ENCODE measurements at places on chromosomes 6 and 20.

GRCh38 chr6:4698901-4699659 is 77.1 kb upstream of the CDYL start:
- no peak for DNase-seq

- no peak for DNase-seq
These were observed 8.8 kb downstream of the MDFI start for GRCh38 chr6:41647061-41647511.

GRCh38 chr20:17825960-17826843 is 126.4 kb downstream of the BANF2 start:
- DNase-seq: no peak

GRCh38 chr6:11260249-11261038 is 28.0 kb upstream of the NEDD9 start:
- no peak for DNase-seq

- no peak for DNase-seq
These were observed 4.9 kb upstream of the ASCC3 start for GRCh38 chr6:100886076-100886475.

GRCh38 chr6:140071601-140072062 is 697.2 kb upstream of the CITED2 start:
- DNase-seq: no peak

DNA sequence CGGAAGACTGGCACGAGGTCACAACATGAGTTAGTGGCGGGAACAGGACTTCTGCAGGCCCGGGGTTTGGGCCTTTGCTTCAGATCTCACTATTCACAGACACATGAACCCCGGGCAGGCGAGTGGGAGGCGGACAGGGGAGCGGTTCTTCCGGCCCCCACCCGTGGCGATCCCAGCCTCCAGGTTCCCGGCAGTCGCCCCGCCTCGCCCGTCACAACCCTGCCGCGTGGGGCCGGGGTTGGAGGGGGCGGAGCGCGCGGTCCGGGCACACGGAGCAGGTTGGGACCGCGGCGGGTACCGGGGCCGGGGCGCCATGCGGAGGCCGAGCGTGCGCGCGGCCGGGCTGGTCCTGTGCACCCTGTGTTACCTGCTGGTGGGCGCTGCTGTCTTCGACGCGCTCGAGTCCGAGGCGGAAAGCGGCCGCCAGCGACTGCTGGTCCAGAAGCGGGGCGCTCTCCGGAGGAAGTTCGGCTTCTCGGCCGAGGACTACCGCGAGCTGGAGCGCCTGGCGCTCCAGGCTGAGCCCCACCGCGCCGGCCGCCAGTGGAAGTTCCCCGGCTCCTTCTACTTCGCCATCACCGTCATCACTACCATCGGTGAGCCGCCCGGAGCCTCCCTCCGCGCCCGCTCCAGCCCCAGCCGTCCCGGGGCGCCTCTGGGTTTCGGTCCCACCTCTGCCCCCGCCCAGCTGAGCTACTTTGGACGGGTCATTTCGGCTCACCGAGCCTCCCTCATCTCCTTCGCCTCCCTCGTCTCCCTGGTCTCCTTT is at the start of gene KCNK15:
TSS of gene KCNK15 (plus strand) at position 268 of the 769 bp plus-strand sequence. CDS start at position 314, 46 bp downstream.
- DNase-seq: no peak

DNA sequence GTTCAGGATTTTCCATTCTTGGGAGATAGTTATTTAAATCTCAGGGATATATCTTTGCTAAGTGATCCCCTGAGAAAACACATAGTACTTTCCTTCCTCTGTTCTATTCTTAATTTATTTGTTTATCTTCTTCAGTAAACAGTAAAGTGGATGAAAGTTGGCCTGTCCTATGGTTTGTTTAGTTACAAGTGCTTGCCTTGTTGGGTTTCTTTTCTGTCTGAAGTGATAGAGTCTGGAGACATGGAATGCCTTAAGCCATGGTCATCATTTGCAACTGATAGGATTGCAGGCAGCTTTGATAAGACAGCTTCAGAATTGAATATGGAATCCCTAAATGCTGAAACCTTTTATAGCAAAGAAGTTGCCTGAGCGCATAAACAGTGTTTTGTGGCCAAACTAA is 4.9 kb downstream of the ADGRG6 start:
- no peak for DNase-seq

DNA sequence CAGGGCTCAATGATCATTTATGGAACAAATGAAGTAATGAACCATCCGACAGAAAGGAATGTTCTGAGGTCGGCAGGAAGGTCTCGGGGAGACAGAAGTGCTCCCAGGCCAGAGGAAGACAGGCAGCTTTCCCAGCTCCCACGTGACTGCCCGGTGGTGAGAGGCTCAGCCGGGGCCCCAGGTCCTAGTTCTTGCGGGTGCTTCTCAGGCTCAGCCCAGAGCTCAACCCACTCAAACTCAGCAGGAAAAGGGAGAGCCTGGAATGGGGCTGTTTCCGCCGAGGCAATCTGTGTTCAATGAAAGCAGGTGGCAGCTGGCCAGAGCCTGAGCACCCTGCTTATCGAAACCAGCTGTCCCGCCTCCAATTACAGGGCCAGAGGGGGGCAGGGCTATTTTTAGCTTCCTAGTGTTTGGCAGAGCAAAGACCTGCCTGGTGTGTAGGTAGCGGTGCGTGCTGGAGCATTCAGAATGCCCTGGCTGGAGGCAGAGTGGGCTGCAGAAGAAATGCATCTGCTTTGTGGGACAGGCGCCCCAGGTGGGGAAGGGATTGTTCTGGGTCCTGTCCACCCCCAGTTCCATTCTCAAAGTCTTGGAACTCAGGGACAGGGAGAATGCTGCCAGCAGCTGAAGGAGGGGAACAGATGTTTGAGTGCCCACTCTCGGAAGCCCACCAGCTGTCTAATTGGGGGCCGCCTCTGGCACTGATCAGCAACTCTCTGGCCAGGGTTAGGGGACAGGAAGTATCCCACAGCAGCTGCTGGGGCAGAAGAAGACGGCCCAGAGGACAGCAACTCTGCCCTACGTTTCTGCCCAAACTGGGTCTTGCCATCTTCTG is 145.1 kb downstream of the PREX1 start:
- DNase-seq: no peak

GRCh38 chr6:157054531-157054979 is 268.8 kb downstream of the TMEM242 start:
- DNase-seq: peak; percentile 50

DNA sequence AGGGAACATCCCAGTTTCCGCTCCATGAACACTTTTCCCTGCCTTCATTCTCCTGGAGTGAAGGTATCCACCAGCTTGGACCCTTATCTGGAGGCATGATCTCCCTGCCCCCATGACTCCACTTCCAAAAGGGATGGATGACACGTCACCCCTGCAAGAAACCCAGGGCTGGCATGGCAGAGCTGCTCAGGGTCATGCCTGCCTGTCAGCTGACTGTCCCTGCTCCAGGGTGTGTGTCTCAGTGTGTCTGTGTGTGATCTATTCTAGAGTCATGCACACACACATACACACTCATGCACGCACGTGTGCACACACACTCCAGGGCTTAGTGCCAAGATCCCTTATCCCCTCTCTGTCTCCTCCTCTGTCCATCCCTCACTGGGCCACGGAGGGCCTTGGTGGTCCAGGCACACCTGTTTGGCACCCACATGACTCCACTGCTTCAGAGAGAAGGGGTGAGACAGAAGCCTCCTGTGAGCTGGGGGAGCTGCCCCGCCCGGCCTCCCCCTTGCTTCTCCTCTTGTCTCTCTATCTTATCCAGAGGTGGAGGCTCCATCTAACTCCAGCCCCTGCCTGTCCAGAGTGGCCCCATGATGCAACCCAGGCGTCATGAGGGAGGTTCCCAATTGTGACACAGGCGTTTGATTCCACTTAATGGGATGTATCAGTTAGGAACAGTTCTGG is 290.9 kb downstream of the CDC5L start:
- DNase-seq: no peak

GRCh38 chr20:9227896-9228615 is 159.2 kb downstream of the PLCB4 start:
- DNase-seq: no peak

DNA sequence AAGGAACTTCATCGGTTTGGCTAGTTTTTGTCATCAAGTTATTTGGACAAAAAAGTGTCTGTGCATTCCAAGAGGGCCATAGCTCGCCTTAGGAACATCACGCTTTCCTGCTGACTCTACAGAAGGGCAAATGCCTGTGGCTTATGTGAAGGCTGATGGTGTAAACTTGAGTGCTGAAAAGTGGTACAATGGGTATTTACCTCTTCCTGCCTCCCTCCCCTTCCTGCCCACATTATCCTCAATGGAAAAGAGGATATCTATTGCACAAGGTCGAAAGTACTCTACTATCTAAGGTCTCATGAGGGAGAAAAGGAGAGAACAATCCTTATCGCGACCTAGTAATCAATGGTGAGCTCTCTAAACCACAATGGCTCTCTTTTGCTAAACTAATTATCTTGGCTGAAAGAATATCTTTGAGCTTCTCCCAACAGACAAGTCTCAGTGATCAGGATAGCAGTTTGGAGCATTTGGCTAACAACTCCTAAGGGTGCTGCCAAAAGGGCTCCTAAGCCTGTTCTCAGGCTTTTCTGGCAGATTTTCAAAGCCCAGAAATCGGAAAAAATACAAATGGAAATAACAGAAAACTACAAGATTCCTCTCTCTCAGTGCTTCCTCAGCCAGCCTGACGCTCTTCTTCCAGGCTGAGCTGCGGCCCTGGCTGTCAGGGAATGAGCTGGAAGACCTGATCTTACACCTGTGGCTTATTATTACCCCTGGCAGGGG is 42.6 kb upstream of the ENPP1 start:
- DNase-seq: no peak

- peak; percentile 57 for DNase-seq
These were observed 9.9 kb downstream of the CYP21A2 start for GRCh38 chr6:32047855-32048766.

DNA sequence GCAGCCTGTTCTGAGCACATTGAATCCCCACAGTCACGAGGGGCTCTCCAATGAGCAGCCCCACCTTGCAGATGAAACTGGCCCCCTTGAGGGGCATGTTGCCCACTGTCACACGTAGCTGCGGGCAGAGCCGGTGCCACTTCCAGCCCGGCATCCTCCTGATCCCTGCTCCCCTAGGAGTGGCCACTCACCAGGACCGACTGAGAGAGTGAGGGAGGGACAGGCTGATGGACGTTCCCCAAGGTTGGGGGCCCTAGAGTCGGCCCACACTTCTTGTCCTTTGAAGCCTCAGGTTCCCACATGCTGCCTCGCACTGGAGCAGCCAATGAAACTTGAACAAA is 10.5 kb downstream of the ENTPD6 start:
- no peak for DNase-seq

DNA sequence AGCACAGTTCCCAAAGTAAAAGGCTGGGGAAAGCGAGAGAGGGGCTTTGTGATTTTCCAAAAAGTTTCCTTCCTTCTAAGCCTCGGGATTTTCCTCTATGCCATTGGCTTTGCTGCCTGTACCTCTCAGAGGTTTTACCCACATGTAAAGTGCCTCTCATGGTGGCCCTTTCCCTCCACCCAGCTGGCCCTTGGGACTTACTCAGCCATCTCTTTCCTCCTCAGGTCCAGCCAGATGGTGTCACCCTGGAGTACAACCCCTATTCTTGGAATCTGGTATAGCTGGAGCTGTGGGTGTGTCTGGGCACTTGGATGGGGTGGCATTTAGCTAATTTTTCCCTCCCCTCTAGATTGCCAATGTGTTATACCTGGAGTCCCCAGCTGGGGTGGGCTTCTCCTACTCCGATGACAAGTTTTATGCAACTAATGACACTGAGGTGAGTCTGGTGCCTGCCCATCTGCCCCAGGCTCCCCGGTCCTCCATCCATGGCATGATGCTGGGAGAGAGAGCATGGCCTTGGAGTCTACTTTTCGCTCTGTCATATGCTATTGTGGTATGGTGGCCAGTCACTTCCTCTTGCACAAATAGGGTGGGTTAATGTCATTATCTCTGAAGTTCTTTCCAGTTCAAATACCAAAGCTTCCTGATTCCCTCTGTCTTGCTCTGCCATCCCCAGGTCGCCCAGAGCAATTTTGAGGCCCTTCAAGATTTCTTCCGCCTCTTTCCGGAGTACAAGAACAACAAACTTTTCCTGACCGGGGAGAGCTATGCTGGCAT is 1.1 kb downstream of the CTSA start:
- DNase-seq: peak; percentile 72
